ENCODE measurements at places on chromosomes 2 and 18.

GRCh38 chr2:201923436-201924328 is 110.0 kb upstream of the FZD7 start:
- DNase-seq = no peak

DNA sequence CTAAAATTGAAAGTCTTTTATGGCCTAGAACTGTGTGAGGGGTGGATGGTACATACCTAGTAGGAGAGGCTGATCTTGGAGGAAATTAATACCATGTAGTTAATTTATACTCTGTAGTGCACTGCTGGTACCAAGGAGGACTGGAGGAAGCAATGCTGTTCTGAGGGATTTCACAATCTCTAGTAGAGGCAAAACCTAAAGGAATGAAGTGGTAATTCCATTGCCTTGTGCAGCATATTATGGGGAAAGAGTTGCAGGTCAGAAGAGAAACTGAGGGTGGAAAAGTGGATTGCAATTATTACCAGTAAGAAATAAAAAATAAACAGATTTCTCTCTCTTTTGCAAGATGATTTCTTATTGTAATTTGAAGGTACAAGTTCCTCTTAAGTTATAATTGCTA is 2.2 kb downstream of the ABI2 start:
- no peak for DNase-seq

DNA sequence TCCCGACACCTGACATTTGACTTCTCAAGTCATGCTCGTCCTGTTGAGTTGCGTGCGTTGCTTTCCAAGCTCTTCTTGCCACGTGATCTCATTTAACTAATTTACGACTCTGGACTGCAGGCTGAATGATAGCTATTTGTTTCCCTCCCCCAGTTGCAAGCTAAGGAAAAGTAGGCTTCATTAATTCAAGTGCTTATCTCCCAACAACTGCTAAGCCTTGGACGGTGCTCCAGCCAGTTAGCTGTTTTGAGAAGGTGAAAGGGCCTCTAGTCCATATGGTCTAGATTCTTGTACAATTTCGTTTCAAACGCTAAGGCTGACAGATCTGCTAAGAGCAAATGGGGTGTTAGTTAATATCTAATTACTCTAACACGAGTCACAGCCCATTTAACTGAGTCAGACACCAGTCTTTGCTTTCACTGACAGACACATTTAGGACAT is 21.1 kb downstream of the GPR45 start:
- DNase-seq = no peak

GRCh38 chr2:33670392-33670937 is 71.4 kb upstream of the FAM98A start:
- no peak for DNase-seq

DNA sequence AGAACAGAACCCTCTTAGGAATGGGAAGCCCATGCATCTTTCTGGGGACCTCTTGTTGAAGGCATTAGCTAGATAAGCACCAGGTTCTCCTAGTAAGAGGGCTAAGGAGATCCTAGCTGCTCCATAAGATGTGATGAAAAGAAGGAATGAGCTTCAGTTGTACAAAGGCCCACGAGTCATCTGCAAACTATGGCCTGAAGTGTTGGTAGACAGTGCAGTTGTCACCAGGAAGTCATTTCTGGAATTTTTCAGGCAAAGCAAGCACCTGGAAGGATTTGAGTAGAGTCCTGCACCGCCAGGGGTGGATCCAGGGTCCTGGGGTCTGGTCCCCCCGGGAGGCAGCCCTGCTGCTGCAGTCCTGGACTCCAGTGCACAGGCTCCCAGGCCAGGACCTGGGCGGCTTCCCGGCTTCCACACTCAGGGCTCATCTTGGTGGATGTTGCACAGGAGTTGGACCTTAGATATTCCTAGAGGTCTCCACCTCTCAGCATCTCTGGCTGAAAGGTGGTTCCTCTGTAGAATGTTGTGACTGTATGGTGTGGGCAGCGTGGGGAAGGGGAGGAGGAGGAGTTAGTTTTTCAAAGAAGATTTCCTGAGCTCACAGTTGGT is 85.3 kb downstream of the LDLRAD4 start:
- no peak for DNase-seq

- DNase-seq = no peak
These were observed 638 bp downstream of the RPS7 start for GRCh38 chr2:3575534-3576262.

DNA sequence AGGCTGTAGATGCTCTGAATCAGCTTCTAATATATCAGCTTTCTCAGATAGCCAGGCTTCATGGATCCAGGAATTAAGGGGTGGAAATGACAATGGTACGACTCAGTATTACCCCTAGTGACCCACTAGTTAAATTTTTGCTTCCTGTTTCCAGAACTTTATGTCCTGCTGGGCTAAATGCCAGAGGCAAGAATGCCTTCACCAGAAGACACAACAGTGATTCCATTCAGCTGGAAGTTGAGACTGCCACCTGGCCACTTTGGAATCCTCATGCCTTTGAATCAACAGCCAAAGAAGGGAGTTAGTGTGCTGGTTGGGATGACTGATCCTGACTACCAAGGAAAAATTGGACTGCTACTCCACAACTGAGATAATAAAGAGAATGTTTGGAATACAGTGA is 239.1 kb downstream of the ASXL3 start:
- no peak for DNase-seq

DNA sequence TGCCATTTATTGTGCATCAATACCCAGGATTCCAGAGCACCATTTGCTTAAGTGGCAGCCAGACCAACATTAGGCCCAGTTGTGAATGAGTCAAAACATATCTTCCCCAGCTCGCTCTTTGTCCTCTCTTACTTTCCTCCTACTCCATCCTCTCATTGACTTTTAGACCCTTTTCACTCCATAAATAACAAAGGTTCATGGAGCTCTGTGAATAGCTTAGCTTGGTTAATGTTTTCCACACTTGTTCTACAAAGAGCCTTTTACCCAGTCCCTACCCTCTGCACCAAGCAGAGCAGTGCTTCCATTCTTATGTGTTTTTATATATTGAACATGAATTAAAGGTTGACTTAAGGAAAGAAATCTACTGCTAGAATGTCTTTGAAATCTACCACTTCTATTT is 625.8 kb upstream of the FANCL start:
- no peak for DNase-seq

- DNase-seq = no peak
These were observed 62.4 kb downstream of the RALBP1 start for GRCh38 chr18:9537677-9538076.

DNA sequence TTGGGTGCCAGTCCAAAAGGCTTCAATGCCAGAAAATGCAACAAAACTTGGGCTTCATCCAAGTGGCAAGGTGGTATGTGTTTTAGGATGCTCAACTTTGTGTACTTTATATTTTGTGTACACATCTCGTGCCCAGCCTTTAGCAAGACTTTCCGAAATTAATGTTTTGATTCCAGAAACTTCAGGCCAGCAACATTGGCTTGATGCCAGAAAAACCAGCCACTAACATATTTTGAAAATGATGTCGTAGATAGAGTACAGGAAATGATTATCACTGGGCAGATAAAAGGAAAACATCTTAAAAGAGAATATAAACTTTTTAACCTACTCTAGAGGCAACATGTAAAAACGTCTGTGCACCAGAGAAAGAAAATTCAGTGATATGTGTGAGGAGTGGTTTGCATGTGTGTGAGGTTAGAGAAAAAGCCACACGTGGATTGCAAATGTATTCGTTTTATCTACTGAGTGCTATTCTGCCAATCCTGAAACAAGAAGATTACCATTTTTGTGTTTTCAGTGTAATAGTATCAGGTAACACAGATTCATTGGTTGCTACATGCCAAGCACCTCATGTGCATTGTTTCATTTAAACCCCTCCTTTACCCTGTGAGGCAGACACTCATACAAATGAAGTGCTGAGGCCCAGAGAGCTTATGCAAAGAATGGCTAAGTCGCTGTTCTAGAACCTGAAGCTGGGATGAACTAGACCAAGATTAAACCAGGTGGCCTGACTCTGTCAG is 264.8 kb downstream of the C1D start:
- no peak for DNase-seq

- no peak for DNase-seq
These were observed 11.8 kb downstream of the CYRIA start for GRCh38 chr2:16653799-16654198.

GRCh38 chr18:24006712-24007313 is 7.7 kb upstream of the TTC39C start:
- DNase-seq = no peak

GRCh38 chr2:198595721-198596120 is 791.3 kb downstream of the PLCL1 start:
- no peak for DNase-seq

DNA sequence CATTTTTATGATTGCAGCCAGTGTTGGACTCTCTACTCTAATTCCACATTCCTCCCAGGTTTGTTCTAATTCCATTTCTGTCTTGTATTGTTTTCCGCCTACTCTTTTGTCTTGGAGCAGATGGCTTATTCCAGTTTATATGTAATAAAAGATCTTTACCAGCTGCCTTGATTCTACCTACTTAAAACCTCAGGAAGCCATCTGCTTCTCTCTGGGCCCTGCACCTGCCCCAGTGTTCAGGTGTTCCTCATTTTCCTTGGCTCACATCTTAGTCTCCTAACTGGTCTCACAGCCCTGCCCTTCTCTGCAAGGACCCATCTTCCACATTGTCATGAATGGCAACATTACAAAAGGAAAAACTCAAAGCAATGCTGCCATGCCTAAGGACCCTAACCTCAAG is 21.0 kb upstream of the IL37 start:
- no peak for DNase-seq

GRCh38 chr2:175147186-175147585 is 20.8 kb downstream of the ATF2 start:
- DNase-seq = no peak

GRCh38 chr2:105384861-105385260 is 14.0 kb downstream of the FHL2 start:
- DNase-seq = no peak

GRCh38 chr2:190417045-190417842 is 9.1 kb downstream of the MFSD6 start:
- DNase-seq = no peak

GRCh38 chr2:25619185-25619584 is 54.2 kb downstream of the DTNB start:
- no peak for DNase-seq

DNA sequence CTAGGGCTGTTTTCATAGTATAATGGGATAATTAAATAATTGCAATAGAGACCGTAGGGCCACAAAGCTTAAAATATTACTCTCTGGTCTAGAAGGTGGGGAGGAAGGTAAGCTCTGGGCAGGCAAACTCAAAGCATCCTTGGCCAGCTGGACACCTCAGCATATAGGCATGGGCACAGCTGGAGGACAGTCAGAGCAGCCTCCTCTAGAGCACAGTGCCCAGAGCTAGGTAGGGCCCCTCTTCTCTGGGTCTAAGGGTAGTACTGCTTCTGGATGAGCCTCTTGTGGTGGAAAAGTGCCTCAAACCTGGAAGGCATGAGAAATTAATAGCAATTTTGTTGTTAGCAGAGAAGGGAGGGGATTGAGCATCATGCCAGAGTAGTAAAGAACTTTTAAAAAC is 291.3 kb upstream of the FBXO11 start:
- no peak for DNase-seq

- DNase-seq = no peak
These were observed 42.9 kb downstream of the SH3BP4 start for GRCh38 chr2:234994438-234995321.

DNA sequence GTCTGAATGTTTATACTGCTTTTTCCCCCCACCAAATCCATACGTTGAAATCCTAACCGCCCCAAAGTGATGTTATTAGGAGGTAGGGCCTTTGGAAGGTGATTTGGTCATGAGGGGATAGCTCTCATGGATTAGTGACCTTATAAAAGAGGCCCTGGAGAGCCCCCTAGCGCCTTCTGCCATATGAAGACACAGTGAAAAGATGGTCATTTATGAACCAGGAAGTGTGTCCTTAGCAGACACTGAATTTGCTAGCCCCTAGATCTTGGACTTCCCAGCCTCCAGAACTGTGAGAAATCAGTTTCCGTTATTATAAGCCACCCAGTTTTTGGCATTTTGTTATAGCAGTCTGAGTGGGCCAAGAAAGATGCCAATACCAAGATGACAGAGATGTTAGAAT is 7.2 kb upstream of the TSN start:
- no peak for DNase-seq

- DNase-seq = no peak
These were observed 56.0 kb downstream of the ADI1 start for GRCh38 chr2:3463186-3463835.

GRCh38 chr2:68870215-68870614 is 982 bp downstream of the BMP10 start:
- no peak for DNase-seq

- no peak for DNase-seq
These were observed 191.6 kb downstream of the GLI2 start for GRCh38 chr2:120927265-120927628.

DNA sequence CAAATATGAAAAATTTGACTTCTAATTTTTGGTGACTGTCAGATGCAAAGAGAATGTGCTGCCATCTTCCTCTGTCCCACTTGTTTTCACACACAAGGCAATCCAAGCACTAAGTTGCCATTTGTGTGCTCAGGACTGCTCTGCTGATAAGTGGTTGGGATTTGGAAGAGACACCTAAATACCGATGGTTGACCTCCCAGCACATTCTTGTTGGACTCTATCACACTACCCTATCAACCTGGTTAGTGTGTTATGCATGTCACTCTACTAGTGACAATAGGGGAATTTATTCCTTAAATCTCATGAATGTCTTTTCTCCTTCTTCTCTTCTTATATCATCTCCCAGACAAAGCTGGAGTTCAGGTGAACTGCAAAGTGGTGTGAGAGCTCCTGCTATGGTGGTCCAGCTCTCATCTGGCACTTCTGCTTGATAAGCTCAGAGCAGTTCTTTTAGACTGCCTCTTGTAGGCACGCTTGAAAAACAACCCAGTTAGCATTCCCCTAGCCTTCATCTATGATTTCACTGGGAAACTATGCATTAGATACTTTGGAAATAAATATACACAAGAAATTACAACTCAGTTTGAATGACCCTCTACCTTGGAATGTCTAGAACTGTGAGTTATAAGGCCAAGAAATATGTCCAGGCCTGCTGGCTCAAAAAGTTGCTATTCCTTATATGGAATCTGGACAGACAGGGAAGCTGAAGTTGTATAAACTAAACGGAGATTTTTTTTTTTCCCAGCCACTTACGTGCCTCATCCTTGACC is 404.8 kb downstream of the MEIS1 start:
- DNase-seq = no peak

DNA sequence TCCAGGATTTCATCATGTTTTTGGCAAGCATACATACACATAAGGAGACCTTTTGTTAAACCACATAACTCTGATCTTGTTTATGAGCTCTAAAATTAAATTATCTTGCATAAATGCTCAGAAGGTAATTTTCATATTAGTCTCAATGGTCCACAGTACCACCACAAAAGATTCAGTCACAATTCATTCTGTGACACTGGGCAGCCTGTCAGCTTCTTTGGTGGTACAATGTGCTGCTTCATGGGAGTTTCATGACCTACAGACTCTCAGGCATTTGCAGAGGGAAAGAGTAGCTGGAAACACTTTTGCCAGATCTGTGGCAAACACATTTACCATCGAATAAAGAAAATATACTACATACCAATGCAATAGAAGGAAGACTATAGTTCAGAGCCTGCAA is 51.3 kb upstream of the ZNF397 start:
- DNase-seq = no peak

DNA sequence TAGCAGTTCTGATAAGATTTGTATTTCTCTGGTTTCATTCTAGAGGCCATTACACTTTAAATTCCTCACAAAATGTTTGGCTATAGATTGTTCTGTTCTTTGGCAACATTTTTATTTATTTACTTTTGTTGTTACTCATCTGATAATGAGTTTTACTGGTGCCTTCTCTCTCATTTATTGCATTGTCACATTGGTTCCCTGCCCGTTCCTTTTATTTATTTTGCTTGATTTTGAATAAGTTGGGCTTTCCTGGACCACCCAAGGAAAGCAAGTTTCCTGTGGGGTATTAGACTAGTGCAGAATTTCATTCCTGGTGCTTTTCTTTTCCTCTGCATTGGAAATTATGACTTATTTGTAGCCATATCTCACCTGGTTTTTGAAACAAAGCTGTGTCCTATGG is 232.0 kb downstream of the SOCS6 start:
- DNase-seq = no peak
